Stomach (tissue), 19 donors: ENCODE measurements at places on chromosomes 2 and 18.

DNA sequence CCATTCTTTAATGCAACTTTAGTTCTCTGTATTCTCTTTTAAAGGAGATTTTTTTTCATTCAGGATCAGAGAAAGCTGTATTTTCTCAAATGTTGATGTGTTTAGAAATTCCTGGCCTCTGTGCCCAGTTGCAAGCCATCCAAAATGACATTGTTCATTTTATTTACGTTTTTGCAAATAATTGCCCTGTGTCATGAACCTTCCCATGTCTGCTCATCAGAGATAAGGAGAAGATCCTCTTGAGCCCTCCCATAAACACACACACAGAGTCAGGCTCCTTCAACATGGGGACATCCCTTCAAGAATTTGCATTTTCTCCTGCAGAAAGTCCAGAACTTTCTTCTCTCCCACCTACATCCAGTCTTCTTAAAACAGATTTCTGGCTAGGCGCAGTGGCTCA, 258.8 kb downstream of the GBX2 start:
- no peak for DNase-seq

DNA sequence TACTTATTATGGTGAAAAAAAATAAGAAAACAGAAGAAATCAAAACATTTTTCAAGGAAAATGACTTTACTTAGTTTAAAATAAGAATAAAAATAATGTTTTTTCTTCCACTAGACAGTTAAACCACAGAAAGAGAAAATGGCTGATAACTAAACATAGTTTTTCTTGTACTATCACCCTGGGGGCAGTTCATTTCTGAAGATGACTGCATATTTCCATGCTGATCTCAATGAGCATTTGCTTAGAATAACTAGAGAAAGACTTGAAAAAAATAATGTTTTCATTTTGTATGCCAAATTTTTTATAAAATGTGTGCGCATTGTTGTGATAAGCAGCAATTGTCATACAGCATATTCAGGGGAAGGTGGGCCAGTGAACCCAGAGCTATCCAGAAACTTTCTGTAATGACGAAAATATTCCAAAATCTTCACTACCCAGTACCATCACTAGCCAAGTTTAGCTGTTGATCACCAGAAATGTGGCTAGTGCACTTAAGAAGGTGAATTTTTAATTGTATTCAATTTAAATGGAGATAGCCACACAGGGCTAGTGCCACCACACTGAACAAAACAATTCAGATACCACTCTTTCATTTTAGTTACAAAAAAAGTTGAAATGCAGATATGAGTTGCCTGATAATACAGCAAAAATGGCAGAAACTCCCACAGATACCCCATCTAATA, 513.4 kb upstream of the NETO1 start:
- DNase-seq = no peak

DNA sequence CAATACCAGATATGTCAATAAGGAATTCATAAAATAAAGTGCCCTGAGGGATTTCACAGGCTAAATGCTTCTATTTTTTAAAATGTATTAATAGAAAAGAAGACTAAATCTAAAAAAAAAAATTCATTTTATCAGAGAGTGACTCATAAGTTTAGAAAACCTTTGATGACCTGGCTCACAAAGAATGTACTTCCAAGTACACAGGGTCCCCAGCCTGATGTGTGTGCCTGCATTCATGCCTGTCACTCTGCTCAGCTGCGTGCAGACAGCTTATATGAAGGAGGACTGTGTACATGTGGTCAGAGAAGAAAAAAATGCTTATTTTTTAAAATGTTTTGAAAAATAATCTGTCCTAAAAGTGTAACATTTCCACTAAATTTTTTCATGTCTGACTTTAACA, 3.0 kb upstream of the CPS1 start:
- DNase-seq = no peak

DNA sequence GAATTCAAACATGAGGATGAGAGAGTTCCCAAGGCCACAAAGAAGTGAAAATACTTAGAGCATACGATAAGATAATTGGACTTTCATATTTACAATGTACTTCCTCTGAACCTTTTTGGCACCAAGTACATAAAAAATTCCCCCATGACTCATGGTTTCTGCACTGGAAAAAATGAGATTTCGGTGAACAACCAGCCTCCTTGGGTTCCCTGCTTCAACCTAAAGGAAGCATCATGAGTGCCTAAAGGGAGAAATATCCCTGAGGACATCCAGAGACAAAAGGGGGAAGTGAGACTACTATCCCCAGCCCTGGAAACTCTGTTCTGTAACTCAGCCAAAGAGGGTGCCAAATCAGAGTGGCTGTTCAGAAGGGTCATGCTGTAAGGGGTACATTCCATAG, 562.7 kb upstream of the SLC39A10 start:
- DNase-seq = no peak

GRCh38 chr18:24370120-24370519, 27.5 kb downstream of the OSBPL1A start:
- no peak for DNase-seq

DNA sequence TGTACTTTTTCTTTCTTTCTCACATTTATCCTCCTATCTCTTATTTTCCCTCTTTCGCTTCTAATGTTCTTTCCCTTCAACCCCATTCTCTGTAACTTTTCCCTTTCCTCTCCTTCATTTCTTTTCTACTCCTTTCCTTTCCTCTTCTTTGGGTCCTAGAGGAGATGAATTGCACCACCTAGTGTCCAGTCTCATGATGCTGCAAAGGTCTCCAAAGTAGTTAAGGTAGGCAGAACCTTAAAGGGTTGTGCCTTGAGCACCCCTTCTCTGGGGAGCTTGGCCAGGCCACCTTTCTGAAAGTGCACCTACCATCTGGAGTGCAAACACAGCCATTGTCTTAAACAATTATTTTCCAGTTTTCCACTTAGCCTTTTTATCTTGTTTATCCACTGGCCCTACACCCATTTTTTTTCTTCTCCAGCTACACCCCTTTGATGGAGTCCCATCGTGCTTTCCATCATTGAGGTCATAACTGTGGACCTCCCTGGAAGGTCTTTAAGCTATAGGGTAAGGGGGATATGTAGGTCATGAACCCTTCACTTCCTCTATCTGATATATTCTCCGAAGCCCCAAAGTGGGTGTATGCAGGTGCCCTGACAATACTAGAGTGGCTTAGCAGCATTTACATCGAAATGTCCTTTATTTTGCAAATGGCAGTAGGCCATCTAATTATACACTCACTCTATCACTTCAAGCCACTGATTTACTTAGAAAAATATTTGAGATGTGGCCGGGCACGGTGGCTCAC, 155.9 kb downstream of the ESCO1 start:
- DNase-seq = peak; percentile 77

GRCh38 chr2:235098736-235099494, 147.1 kb downstream of the SH3BP4 start:
- no peak for DNase-seq

- no peak for DNase-seq
Measured at GRCh38 chr2:4662161-4662779, 958.9 kb downstream of the DCDC2C start.
